ENCODE measurements at places on chromosomes 2 and 18.
A peak's percentile ranks its signal among the peaks of the same experiment; 100 is the strongest.

DNA sequence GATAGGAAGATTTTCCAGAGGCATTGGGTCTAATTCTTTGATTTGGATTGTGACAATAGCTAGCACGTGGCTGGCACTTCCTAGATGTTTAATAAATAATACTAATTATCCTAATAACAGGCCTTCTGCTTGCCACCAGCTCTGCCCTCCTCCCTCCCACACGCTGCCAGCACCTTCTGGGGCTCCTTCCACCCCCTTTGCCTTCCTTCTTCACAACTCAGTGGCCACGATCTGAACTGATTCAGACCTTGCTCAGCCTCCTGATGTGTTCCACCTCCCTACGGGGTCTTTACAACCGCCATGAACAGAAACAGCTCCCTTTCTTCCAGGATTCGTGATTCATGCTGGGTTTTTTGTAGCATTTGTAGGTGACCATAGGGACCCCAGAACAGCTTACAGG, 310.3 kb upstream of the HS6ST1 start:
- no peak for DNase-seq

DNA sequence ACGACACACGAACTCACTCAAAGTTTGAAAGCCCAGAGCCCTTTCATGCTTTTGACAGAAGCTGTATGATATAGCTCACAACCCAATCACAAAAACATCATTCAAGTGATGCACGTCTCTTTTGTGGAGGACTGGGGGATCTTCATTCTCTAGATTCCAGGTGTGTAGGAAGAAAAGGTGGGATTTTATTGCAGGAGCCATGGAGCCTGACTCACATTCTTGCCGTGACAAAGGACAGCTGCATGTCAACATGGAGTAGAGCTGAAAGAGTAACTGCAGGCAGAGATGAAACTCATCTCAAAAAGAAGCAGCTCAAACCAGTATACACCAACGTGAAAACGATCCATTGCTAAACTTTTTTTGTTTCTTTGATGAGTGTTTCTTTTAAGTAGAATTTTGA, 50.9 kb upstream of the PDE1A start:
- DNase-seq = no peak

DNA sequence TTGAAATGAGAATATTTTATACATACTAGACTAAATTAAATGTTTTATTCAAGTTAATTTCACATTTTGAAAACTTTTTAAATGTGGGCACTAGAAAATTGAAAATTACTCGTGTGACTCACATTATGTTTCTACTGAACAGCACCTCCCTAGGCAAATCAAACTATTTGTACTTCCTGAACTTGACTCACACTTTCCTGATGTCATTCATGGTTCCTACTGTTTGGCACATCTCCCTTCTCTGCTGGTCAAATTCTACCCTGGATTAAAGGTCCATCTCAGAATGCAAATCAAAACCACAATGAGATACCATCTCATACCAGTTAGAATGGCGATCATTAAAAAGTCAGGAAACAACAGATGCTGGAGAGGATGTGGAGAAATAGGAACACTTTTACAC, 16.7 kb downstream of the LHCGR start:
- no peak for DNase-seq

DNA sequence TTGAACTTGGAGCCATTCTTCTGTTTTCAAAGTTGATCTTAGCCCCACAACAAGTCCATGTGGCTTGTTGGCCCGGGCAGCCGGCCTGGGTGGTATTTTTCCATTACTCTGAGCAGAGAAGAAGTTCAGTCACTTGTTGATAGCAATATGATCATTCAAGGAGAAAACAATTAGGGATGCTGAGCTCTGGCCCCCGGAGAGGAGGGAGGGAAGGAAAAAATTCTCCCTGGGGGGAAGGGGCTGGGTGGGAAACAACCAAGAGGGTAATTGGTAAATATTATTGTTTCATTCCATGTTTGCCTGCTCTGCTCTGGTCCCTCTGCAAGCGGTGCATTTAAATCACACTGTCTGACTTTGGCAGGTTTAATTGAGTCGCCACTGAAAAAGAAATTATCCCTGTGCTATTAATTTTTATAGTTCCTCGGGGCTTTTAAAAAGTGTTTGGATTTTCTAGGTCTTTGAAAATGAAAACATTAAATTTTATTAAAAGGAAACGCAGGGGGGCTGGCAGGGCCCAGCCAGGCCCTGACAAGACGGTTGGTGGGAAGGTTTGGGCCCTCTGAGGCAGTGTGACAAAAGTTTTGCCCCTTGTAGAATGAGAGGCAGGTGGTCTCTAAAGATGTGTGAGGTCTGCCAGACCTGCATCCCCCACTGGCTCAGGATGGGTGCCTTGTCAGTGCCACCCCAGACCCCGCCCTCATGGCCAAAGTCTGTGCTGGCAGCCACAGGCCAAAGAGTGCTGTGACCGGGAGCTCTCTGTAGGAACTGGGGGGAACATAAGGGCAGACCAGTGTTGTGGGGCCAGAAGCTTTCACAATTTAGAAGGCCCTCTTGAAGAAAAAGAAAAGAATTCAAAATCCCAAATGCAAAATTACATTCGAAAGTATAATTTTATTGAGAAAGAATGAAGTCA, 52.5 kb upstream of the SLC14A2 start:
- DNase-seq = no peak

DNA sequence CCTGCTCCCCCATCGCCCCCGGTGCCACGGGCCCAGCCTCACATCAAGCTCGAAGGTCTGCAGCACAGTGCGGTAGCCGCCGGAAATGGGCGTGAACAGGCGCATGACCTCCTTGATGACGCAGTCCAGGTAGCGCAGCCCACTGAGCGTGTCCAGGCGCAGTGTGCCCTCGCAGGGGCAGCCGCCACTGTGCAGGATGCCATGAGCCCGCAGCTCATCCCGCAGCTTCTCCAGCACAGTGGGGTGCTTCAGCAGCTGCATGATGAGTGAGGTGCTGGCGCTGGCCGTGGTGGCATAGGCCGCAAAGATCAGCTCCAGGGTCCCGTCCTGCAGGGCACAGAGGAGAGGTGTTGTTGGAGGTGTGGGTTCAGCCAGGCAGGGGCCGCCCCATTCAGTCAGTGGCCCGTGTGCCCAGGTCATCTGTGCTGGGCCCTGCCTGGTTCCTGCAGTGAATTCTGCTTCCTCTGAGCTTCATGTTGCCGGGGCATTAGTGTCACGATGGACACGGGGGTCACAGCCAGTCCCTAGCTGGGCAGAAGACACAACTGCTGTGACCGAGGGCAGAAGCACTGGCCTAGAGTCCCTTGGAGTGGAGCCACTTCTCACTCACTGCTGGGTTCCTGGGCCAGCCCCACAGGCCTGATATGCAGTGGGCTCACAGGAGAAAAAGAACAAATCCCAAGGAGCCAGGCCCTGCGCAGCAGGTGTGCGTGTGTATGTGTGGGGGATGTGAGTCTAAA, 14.5 kb downstream of the CYP26B1 start:
- DNase-seq = no peak

DNA sequence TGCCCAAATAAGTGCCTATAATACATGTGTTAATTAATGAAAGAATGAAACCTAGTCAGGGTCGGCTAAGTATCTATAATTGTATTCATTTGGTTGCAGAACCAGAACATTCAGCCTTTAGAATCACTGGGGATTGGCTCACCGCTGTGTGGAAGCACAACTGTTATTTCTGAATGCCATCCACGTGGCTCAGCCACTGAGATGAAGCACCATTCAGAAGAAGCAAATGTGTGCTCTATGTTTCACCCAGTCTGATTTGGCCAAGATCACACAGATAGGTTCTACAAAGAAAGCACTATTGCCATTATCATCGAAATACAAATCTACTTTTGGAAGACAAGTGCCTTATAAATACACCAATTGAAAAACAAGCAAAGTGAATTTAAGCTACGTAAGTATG, 30.6 kb upstream of the SPOPL start:
- no peak for DNase-seq

- no peak for DNase-seq
These were observed 143.9 kb upstream of the DLX2 start for GRCh38 chr2:172246649-172247048.

DNA sequence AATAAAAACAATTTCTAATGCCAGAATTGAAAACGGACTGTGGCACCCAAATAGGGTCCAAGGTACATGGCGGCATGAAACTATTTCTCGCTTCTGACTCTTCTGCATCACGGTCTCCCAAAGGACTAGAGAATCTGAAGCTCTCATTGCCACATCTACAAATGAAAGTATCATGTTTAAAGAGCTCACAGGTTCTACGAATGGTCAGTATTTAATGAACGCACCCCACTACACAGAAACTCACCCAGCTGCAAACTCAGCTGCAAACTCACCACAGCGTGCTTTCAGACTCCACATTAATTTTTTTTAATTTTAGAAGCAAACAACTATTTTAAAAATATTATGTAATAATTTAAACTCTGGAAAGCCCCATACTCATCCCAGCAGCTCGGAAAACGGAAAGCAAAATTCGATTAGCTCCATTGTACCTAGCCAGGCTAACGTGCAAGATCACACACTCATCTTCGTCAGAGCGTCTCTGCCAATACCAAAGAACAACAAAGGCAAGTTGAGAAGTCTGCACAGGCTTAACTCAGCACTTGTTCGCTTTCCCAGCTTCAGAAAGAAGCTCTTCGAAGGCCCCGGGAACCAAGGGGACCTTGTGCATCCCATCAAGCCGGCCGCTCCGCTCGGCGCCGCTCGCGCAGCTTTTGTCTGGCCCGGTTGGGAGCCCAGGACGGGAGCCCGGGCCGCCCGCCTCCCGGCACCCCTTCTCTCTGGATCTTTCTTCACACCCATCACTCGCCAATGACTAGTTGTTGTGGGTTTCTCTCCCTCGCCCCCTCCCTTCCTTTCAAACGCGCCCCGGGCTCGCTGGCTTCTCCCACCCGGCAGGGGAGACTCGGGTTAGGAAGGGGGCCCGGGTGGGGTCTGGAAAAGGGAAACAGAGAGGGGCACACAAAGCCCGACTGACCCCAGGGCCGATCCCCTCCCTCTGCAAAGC, 785 bp downstream of the CLASP1 start:
- DNase-seq = peak; percentile 32

DNA sequence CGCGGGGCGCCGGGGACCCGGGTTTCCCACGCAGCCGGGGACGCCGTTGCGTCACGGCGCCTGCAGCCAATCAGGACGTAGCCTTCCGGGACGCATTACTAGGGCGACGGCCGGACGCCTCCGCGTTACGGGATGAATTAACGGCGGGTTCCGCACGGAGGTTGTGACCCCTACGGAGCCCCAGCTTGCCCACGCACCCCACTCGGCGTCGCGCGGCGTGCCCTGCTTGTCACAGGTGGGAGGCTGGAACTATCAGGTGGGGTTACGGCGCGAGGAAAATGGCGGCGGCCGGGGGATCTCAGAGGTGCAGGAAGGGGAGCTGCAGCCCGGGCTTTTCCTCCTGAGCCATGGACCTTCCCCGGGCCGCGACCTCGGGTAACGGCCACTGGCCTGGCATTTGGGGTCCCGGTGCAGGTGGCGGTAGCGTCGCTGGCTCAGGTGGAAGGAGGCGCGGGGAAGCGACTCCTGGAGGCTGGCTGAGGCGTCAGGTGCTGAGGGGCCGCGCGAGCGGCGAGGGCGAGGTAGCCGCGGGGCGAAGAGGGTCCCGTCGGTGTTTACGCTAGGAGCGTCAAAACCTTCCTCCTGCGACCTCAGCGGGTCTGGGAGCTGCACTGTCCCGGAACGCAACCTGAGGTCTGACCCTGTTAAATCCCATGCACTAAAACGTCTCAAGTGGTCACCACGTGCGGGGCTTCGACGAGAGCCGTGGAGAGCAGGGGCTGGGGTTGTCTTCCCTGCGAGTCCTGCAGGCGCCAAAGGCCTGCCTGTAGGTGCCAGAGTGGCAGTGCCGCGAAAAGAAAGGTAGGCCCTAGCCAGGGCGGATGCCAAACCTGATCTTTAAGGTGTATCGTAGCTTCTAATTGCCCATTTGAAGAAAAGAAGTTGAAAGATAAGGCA, at the start of gene LCLAT1:
Gene LCLAT1 (plus strand): TSS at position 98 of the 897 bp plus-strand sequence. CDS start 78,345 bp downstream, outside the sequence.
- peak; percentile 84 for DNase-seq

DNA sequence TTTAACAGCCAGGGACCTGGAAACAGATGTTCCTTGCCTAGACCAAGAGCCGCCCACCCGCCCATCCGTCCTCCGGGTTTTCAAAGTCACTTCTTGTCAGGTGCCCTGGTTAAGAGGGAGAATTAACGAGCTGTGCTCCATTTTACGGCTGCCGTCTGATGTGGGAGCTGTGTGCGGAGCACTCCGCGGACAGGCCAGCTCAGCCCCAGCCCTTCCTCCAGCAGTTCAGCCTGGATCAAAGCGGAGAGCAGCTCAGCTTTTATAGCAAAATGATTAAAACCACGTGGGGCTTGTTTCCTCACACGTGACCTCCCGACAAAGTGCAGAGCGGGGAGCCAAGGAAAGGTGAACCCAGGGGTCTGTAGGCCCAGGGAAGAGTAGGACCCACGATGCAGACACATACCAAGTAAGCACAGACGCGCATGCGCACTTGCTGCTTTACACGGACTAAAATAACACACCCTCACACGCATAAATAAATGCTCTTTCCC, 46.1 kb upstream of the PKDCC start:
- no peak for DNase-seq

- no peak for DNase-seq
These were observed 18.1 kb upstream of the DYNC1I2 start for GRCh38 chr2:171669121-171669520.

- no peak for DNase-seq
These were observed 55.6 kb upstream of the PHLPP1 start for GRCh38 chr18:62659698-62660097.

DNA sequence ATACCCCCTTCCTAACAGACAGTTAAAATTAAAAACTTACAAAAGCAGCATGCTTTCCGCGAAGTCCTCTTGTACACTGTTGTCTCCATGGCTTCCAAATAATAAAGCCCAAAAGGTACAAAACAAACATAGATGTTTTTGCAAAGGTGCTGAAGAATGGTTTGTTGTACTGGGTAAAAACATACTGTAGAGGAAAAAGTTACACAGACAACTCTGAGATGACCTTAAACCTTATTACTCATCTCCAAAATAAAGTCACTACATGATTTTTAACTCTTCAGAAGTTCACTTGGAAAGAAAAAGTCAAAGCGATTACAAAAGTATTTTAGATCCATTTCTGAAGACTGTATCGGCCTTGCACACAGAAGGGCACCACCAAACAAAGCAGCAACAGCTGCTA, 6.1 kb downstream of the SLC35F5 start:
- DNase-seq = no peak

DNA sequence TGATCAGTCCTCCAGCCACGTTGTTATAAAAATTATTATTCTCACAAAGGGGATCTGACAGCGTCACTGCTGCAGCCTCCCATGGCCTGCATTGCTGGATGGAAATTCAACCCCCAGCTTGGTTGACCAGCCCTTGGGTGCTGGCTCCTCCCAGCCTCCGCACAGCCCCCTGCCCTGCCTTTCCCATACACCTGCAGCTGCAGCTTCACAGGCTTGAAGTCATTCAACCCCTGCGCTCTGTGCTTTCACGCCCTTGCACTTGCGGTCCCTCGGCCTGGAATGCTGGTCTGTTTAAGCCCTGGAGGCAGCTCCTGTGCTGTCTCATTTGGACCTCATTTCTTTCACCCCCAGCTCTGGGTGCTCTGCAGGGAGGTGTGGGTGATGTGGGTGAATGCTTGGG, 860 bp upstream of the CD8A start:
- DNase-seq = no peak

Measured in stimulated activated CD4-positive, alpha-beta T cell treated with anti-CD3 and anti-CD28 coated beads, Interleukin-4, amount 100 ng/mL, for 4 hours (primary cell).